ENCODE measurements at places on chromosomes 5 and 9.
A peak's percentile ranks its signal among the peaks of the same experiment; 100 is the strongest.

DNA sequence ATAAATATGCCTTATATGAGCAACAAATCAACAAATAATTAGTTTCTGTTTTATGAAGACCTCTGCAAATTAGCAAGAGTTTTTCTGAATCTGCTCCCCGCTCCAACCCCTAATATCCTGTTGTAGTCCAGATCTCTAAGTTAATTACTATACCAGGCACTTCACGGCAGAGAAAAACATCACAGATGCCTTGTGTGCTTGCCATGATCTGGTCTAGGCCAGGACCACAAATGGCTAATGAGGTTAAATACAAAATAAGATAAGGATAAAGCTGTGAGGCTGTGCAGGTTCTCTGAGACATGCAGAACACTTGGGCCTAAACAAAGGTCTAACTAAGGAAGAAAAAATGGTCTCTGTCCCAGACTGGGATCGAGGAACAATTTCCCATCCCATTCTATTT lies 150.8 kb downstream of the SLIT3 start:
- no peak for DNase-seq

GRCh38 chr9:116156621-116157314 lies 3.2 kb downstream of the PAPPA start:
- no peak for DNase-seq

GRCh38 chr9:77018969-77019235 lies 553 bp upstream of the FOXB2 start:
- no peak for DNase-seq

DNA sequence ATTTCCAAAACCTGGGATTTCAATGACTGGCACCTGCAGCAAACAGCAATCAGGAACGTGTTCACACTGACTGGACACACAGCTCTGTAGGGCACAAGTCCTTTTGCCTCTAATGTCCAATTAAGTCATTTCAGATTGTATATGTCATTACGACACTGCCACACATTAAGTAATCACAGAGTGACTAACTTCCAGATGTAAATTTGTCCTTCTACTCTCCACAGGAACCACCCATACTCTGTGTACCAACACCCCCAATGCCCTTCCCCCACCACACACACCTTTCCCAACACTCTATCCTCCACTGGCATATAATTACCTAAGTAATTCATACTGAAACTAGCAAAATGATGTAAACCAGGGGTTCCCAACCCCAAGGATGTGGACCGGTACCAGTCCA lies 30.5 kb downstream of the LARS1 start:
- DNase-seq: no peak

DNA sequence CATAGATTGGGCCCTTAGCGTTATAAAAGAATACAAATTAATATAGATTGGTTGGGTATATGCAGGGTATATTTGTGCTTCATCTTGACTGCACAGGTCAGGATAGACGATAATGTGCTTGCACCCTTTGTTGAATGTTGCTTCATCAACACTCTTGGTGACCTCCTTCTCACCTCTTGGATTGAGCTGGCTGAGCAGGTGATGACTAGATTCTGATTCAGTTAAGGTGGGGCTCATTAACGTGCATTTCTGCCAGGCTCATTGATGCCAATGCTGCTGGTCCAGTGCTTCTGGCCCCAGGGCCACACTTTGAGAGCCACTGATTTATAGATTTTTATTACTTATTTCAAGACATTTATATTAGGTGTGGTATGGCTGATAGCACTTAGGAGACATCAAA lies 27.7 kb downstream of the PCSK5 start:
- no peak for DNase-seq

GRCh38 chr9:122122903-122123632 lies 30.0 kb upstream of the TTLL11 start:
- peak; percentile 58 for DNase-seq

DNA sequence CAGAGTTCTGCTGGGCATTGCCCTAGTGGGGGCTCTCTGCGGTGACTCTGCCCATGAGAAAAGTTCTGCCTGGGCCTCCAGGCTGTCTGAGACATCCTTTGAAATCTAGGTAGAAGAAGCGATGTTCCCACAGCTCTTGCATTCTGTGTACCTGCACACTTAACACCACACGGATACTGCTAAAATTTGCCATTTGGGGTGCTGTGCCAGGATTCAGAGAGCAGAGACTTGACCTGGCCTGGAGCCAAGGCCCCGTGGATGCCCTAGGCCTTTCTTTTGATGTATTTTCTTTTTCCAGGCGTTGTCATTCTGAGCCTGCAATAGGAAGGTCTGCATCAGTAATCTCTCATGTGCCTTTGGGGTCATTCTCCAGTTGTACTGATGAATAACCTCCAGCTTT lies 89.3 kb upstream of the IL12B start:
- DNase-seq: no peak

DNA sequence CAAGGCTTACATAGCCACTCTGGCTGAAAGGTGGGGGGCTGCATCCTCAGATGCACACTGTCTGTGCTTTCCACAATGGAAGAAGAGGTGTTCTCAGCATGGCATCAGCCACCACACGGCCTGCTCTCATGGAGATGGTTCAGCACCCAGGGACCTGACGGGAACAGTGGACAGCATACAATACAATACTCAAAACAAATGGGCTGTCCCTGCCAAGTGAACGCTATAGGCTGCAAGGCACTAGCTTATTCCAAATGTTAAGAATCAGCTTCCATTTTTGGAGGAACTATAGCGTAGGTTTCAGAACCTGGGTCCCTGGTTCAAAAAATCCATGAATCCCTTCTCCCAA lies 77.2 kb downstream of the ZNF608 start:
- no peak for DNase-seq

DNA sequence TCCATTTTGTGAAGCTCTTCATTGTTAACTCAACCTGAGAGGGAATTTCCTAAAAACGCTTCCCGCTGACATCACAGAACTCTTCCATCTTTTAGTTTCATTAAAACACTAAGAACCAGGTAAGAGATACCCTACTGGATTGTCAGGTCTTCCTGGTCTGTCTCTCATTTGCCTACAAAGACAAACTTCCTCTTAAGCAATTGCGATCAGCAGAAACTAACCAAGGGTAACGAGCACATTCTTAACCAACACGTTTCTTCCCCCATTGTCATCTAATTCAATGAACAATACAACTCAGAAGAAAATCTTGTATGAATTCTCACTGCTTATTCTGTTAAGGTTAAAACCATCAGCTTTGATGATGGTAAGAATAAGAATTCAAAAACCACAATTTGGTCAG lies 6.6 kb downstream of the FBXW11 start:
- DNase-seq: no peak

- DNase-seq: peak; percentile 71
Observed at GRCh38 chr9:131734165-131734610, 5.7 kb downstream of the RAPGEF1 start.
